Stimulated activated CD8-positive, alpha-beta memory T cell treated with anti-CD3 and anti-CD28 coated beads, Interleukin-7, amount 100 ng/mL, for 1 hour (primary cell): ENCODE measurements at places on chromosomes 5 and 9.

GRCh38 chr5:89396278-89396954 lies 513.4 kb upstream of the MEF2C start:
- DNase-seq: no peak

- no peak for DNase-seq
Observed at GRCh38 chr5:67188274-67189078, 8.1 kb downstream of the CD180 start.

DNA sequence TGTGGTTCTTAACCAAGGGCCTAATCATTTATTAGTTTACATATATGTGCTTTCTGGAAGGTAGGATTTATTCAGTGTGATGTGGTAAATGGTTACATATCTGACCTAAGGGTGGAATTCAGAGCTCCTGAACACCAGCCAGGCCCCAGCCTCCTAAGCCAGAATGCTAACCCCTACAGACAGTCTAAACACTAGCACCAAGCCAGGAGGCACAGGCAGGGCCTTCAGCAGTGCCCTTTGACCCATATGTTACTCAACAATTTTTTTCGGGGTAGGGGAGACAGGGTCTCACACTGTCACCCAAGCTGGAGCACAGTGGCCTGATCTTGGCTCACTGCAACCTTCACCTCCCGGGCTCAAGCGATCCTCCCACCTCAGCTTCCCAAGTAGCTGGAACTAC lies 40.3 kb downstream of the PRKACG start:
- no peak for DNase-seq

- no peak for DNase-seq
Observed at GRCh38 chr9:94014066-94014654, 59.0 kb upstream of the BARX1 start.

DNA sequence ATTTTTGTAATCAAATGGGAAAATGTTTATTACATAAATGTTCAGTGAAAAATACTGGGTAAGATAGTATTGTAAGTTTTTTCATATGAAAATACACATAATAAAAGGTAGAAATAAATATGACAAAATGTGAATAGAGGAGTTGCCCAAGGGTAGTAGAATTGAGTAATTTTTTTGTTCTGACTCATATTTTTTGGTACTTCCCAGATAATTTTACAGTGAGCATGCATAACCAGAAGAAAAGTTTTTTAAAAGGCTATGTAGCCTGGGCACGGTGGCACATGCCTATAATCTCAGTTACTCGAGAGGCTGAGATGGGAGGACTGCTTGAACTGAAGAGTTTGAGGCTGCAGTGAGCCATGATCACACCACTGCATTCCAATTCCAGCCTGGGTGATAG lies 116.9 kb downstream of the PIP5K1B start:
- DNase-seq: no peak
